ENCODE measurements at places on chromosomes 12 and 14.

- DNase-seq: peak; percentile 66
Observed at GRCh38 chr14:100072783-100073346, 7.6 kb downstream of the EVL start.

DNA sequence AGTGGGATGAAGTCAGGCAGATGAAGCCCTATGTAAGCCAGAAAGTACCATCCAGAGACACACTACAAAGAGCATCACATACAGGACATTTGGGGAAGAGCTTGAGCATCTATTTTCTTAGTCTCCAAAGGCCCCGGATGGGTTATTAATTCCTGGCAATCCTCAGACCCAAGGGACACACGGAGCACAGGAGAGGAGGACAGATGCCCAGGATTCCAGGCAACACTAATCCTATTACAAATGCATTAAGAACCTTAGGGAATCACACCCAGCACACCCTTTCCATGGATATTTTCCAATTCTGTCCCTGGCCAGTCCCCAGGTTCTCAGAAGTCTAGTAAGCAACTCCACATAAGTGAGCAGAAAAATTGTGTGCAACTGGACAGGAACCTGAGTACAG is 65.9 kb downstream of the CMKLR1 start:
- no peak for DNase-seq

DNA sequence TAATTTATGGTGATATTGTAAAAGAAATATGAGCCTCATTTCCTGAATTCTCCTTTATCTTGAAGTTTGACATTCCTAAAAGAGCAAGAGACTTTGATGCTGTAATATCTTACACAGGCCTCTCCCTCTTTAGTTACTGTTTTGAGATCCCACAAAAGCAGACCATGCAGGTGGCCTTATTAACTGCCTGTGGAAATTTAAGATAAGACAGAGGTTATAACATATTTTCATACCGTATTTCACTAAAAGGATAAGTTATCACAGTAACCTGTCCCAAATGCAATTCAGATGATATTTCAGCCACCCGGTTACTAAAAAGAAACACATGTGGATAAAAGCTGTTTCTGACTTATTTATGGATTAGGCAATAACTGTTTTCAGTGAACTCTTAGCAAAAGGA is 150.1 kb downstream of the NAV3 start:
- no peak for DNase-seq

DNA sequence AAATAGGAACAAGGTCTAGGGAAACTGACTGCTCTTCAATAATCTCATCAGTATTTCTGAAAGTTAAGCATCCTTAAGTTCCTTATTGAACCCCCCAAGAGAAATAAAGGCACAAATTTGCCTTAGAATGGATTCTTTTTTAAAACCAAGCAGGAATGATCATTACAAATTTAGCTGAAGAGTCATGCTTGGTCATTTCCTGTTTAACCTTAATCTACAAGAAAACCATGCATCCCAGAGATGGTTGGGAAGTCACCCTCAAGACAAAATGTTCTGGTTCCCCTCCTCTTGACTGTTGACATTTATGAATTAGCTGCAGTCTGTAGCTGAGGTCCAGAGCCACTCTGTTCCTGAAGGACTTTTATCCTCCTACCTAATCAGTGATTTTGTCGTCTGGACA is 291.8 kb upstream of the G2E3 start:
- no peak for DNase-seq

DNA sequence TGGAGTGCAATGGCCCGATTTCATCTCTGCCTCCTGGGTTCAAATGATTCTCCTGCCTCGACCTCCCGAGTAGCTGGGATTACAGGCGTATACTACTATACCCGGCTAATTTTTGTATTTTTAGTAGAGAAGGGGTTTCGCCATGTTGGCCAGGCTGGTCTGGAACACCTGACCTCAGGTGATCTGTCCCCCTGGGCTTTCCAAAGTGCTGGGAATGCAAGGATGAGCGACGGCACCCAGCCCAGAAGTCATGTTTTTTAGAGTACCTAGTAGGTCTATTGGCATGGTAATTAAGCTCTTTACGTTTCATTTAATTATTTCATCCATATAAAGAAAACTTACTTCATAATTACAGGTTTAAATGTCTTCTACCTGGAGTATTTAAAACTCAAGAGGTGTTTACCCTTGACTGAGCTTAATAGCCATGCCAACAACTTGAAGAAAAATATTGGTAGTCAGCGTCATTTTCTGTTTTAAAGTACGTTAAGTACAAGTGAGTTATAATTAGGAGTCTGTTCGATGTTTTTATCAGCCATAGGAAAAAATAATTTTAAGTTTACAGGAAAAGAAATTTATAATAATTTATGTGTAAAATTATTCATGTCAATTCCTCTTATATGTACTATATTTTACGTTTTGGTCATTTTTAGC is 4.0 kb downstream of the TMPO start:
- DNase-seq: no peak

GRCh38 chr12:121061831-121062230 is 22.8 kb upstream of the OASL start:
- DNase-seq: no peak

Measured in central memory CD4-positive, alpha-beta T cell (primary cell).